ENCODE measurements at places on chromosomes 11 and 22.

GRCh38 chr11:122149202-122149601, 33.2 kb upstream of the BLID start:
- DNase-seq, result no peak

DNA sequence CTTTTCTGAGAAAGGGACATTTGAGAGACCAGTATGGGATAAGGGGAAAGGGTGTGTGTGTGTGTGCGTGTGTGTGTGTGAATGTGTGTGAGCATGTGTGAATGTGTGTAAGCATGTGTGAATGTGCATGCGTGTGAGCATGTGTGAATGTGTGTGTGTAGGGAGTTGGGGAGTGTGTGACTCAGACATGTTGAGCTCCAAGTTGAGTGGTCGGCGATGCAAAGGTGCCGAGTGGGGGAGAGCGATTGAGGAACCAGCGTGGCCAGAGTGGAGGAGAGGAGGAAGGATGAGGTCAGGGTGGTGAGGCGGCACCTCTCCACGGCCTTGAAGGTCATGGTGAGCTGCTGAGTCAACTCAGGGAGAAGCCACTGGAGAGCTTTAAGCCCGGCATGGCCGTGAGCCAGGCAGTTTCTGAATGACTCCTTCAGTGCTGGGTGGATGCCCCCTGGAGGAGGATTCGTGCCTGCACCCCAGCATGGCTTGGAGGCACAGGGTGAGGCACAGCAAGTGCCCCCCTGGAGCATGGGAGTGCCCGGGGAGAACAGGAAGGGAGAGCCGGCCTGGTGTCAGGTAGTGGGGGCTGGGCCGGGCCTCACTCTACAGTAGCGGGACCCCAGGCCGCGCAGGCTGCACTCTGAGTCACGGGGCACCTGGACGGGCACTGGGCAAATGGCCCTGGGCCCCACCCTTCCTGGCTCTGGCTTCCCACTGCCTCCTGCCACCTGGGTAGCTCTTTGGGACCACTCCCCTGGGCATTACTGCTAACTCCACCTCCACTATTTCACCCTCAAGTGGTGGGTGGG, 8.2 kb upstream of the CCDC88B start:
- DNase-seq, result peak; percentile 77

GRCh38 chr11:86208572-86208971, 36.0 kb upstream of the EED start:
- no peak for DNase-seq

DNA sequence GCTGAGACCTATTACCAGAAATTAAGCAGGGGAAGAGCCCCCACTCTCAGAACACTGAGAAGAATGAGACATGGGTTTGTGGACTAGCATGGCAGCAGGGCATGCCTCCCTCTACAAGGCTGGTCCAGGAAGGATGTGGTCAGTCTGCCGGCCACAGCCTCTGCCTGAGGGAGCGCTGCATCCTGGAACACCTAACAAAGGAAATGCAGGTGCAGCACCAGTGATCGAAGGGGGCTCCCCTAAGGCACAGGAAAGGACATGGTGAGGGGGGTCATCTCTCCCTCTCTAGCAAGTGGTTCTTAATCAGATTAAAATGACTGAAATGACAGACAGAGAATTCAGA, 40.6 kb upstream of the ARL14EP start:
- DNase-seq, result no peak

DNA sequence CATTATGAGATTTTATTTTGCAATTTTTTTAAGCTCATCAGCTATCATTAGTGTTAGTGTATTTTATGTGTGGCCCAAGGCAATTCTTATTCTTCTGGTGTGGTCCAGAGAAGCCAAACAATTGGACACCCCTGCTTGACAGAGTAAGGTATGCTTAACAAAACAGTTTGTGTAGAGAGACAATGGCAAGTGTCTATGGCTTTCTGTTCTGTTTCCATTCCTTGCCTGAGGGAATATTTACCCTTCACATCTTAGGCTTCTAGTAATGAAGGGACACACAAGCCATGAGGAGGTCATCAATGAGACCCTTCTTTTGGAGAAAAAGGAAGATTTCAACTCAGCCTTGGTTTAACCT, 1278.4 kb upstream of the TENM4 start:
- DNase-seq, result no peak

GRCh38 chr22:38786631-38787030, 7.3 kb downstream of the DNAL4 start:
- no peak for DNase-seq

DNA sequence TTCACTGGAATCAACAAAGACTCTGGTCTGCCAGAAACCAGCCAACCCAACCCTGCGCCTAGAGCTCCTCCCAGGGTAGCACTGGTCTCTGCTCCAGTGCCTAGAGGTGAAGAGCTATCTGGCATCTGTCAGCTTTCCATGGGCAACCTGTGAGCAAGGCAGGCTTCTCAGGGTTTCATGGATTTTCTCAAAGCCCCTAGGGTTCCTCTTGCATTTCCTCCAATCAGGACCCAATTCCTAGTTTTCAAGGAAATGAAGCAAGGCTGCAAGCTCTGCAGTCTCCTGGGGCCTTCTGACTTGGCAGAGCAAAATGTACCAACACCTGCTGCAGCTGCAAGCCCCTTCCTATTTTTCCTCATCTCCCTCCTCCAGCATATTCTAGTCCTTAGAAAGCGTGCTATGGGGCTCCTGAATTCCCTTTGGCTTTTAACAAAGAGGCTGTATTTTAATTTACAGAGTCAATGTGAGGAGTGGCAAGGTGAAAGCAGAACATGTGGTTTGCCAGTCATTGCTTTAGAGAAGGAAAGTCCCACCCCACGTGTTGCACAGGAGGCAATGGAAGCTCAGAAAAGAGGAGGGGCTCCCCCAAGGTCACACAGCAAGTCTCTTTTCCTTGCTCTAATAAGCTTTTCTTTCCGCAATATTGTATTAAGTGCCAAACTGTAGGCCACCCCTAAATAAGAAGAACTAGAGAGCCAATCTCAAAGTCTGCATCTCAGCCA, 33.0 kb upstream of the RIC3 start:
- no peak for DNase-seq

DNA sequence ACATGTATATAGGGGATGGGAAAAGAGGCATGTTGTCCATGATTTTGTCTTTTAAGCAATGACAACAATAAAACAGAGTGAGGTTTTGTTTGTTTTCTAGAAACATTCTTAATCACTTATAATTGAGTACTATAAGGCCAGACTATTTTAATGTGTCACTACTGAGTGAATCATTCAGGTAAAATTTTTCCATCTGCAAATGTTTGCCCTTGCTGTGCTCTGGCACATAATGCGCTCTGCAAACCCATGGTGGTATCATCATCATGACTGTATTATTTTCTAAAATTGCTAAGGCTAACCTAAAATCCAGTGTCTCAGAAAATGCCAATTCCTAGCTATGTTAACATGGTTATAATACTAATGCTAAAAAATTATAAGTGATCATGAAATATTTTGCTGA, 261.2 kb downstream of the CADM1 start:
- no peak for DNase-seq

DNA sequence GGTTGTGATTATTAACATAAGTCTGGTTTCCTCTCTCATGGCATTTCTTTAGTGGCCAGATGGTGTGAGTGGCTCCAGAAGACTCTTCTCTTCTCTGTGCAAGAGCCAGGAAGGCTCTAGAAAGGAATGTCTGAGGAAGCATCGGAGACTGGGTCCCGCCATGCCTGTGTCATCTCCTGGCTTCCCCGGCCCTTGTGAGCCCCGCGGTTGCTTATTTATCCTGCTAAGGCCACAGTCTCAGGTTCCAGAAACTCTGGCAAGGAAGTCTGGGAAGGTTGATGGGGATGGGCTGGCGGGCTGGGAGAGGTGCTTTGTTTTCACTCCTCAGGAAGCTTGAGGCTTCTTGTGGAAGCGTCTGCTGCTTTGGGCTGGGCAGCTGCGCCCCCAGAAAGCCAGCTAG, 18.9 kb downstream of the BCR start:
- peak; percentile 37 for DNase-seq

DNA sequence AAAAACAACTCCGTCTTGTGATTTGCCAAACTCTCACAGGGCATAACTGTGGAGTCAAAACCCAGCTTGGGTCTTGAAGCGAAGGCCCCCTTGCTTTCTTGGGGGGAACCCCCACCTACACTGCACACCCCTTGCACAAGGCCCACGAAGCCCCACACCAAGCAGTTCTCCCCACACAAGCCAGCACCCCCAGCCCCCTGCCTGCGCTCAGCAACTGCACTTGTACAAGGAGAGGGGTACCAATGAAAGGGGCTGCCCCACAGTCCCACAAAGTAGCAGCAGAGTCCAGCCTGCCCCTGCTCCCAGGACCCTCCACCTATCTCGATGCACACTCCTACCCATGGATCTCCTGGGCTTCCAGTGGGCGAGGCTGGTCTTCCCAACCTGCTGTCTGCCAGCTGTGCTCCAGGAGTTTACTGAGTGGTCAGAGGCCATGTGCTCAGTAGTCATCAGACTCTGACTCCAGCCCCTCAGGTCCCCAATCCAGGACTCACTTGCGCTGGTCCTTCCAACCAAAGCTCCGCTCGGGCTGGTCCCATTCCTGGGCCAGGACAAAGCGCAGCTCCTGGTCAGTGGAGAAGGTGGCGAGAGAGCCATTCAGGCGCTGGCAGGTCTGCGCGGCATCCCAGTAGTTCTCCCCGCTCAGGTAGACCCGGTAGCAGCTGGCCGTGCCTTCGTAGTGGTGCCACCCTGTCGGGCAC, 57.7 kb downstream of the DGCR2 start:
- no peak for DNase-seq

GRCh38 chr22:25747245-25747944, 5.4 kb downstream of the MYO18B start:
- peak; percentile 96 for DNase-seq

DNA sequence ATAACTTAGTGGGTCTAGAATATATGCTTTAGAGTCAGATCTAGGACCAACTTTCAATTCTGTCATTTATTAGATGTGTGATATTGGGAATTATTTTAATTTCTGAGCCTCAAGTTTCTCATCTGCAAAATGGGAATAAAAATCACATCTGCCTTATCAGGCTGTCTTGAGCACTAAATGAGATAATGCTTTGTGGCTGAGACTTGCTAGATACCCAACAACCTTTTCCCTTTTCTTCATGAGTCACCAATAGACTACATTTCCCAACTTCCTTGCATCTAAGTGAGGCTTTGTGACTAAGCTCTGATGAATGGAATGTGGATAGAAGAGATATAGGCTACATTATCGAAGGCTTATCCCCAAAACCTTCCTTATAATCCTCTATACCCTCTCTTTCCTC, 220.7 kb upstream of the SESN3 start:
- peak; percentile 62 for DNase-seq

DNA sequence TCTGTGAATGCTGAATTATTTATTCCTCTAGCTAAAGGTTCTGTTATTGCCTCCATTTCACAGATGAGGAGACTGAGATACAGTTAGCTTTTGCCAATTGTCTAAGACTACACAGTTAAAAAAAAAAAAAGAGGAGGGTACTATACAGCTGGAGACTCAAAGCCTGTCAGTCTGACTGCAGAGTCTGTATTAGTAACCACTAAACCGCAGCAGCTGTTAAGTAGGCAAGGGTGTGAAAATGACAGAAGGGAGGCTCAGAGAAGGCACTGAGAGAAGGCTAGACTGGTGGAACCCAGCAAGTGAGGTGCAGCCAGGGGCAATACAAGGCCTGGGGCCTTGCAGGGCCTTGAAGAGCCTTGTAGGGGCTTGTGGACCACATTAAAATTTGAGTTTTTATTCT, 181.2 kb downstream of the CSNK2A3 start:
- DNase-seq, result no peak

GRCh38 chr11:118265954-118266353, 1.9 kb upstream of the MPZL2 start:
- no peak for DNase-seq

DNA sequence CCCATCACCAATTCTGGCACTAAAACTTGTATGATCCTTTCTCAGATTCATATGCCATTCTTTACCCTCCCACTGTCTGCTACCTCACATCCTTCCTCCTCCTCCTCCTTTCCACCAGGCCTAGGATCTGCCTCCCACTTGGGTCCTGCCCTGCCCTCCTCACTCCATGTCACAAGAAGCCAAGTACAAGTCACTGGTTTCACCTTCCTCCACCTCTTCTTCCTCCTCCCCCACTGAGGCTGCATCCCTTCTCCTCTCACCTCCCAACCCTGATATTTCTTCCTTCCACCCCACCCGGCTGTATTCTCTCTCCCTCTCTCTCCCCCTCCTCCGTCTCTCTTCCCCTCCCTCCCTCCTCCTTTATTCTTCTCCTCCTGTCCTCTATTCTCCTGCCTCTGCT, 46.6 kb downstream of the LARGE1 start:
- DNase-seq, result no peak

- no peak for DNase-seq
These were observed 11.7 kb downstream of the LIMK2 start for GRCh38 chr22:31223786-31224191.

- DNase-seq, result no peak
These were observed 23.4 kb upstream of the GRAMD4 start for GRCh38 chr22:46596819-46597218.

- no peak for DNase-seq
These were observed 53.8 kb downstream of the DENND5A start for GRCh38 chr11:9211322-9211721.

GRCh38 chr11:76365038-76365679, 15.8 kb downstream of the THAP12 start:
- DNase-seq, result no peak

- DNase-seq, result peak; percentile 25
These were observed 578.5 kb downstream of the TBC1D22A start for GRCh38 chr22:47340851-47341436.

DNA sequence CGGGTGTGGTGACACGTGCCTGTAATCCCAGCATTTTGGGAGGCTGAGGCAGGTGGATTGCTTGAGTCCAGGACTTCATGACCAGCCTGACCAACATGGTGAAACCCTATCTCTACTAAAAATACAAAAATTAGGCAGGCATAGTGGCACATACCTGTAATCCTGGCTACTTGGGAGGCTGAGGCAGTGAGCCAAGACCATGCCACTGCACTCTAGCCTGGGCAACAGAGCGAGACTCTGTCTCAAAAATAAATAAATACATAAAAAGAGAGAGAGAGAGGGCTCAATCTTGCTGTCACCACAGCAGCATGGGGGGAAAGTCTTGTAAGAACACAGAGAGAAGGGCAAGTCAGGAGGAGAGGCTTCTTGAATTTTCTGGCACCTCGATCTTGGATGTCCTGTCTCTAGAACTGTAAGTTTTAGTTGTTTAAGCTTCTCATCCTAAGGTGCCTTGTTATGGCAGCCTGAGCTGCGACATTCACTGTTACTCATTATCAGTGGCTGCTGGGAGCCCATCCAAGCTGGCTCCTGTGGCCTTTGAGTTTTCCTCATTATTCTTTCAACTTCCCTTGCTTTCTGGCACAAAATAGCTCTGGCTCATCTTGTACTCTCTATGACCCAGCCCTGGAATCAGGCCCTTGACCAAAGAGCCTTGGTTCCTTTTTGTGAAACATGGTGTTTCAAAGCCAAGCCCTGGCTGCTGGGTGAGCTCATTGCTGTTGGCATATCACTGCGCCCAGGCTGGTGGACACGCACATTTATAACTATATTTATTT, 8.0 kb upstream of the PSMC3 start:
- peak; percentile 80 for DNase-seq
